Frontal cortex (tissue), 4 donors: ENCODE measurements at places on chromosomes 12 and 14.

- DNase-seq, result no peak
These were observed 27.7 kb downstream of the RBM19 start for GRCh38 chr12:113938471-113938870.

DNA sequence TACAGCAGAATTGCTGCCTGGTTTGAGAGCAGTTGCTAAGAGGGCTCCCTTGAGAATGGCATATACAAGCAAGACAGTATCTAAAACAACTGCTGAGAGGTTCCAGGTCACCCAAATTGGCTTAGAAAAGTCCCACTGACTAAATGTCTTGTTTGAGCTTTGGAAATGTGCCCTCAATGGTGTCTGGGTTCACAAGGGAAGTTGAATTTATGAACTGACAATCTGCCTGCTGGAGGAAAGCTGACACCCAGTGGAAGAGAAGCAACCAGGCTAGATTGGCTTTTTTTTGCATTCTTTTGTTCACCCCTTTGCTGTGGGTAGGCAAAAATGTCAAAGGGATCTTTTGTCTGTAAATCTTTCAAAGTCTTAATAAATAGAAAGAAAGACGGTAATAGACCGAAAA lies 44.6 kb upstream of the NPFF start:
- no peak for DNase-seq

- no peak for DNase-seq
These were observed 270.5 kb downstream of the TTC6 start for GRCh38 chr14:37865719-37866549.

- peak; percentile 28 for DNase-seq
These were observed 214.5 kb downstream of the PAH start for GRCh38 chr12:102702447-102703114.

DNA sequence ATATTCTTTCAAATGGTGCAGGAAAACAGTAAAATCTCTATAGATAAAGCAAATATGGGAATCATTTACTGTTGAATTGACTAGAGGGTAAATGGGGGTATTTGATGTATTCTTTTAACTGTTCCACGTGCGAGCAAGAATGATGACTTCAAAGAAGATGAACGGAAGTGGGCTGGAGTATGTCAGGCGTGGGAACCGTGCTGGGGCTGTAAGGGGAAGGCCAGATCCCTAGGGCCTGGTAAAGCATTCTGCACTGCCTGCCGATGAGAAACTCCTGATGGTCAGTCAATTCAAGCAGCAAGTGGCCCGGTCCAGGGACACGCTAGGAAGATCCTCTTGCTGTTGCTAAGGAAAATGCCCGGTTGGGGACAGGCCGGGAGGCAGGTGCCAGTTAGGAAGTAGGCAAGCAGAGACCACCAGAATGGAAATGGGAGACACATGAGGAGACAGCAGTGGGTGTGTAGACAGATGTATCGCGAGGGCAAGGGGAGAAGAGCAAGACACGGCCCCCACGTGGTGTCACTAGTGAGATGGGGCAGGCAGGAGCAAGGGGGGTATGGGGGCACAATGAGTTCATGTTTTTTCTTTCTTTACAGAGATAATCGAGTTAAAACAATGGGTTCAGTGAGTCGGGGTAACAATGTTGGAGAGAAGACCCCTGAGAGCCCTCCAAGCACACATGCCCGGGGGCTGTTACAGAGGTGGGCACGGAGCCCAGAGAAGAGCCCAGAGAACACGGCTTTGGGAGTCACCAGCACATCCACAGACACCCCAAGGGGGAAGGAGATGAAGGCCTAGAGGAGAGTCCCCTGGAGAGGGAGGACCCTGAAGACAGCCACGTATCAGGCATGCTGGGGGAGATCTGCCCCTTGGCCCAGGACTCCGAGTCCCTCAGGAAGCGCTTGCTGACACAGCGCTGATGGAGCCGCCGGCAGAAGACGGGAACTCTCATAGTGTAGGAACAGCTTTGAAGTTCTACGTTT lies 37.2 kb downstream of the FBXO21 start:
- no peak for DNase-seq

- peak; percentile 2 for DNase-seq
These were observed 1322.3 kb upstream of the SEL1L start for GRCh38 chr14:82855912-82856391.

DNA sequence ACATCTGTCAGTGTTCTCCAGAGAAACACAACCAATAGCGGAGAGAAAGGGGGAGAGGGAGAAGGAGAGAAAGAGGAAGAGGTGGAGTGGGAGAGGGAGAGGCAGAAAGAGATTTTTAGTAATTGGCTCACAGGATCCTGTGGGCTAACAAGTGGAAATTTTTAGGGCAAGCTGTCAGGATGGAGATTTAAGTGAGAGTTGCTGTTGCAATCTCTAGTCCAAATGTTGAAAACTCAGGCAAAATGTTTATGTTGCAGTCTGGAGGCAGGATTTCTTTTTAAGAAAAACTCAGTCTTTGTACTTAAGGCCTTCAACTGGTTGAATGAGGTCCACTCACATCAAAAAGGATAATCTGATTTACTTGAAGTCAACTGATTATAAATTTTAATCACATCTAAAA lies 12.5 kb upstream of the GLIPR1L2 start:
- no peak for DNase-seq

DNA sequence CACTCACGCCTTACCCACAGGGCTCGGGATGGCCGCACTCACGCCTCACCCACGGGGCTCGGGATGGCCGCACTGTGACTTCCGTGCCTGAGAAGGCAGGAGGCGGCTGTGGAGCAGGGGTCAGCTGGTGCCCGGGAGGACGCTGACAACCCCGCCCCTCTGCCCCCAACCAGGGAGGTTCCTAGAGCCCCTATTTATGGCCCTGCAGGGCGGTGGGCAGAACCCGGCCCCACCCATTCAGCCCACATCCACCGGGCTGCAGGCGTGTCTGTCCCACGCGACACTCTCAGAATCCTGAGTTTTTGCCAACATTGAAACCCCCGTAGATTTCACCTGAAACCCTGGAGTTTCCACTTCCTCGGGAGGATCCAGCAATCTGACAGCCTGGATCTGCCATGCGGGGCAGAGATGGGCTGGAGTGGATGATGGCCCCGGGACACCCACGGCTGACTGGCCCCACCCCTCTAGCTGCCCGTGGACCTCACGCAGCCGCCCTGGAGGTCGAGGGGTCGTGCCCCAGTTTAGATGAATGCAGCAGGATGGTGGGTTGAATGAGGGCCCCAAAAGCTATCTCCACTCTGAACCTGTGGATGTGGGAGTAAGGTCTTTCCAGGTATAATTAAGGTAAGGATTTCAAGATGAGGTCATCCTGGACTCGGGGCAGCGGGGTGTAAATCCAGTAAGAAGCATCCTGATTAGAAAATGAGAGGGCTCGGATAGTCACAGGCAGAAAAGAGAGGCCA lies 20.4 kb downstream of the GALNT9 start:
- DNase-seq, result no peak

- no peak for DNase-seq
These were observed 7.8 kb downstream of the LHX5 start for GRCh38 chr12:113463746-113464451.

DNA sequence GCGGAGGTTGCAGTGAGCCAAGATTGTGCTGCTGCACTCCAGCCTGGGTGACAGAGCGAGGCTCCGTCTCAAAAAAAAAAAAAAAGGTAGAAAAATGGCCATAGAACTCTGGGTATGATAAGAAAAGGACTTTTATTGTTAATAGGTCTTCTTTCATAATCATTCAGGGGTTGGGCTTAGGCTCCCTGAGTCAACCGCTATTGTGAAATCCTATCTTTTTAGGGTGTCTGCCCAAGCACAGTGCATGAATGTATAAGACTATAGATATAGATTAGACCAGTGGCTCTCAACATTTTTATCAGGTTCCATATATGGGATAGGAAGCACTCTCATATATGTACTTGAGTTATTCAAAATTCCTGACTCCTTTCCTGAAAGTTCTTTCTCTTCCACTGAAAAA lies 48.7 kb upstream of the USP15 start:
- no peak for DNase-seq

DNA sequence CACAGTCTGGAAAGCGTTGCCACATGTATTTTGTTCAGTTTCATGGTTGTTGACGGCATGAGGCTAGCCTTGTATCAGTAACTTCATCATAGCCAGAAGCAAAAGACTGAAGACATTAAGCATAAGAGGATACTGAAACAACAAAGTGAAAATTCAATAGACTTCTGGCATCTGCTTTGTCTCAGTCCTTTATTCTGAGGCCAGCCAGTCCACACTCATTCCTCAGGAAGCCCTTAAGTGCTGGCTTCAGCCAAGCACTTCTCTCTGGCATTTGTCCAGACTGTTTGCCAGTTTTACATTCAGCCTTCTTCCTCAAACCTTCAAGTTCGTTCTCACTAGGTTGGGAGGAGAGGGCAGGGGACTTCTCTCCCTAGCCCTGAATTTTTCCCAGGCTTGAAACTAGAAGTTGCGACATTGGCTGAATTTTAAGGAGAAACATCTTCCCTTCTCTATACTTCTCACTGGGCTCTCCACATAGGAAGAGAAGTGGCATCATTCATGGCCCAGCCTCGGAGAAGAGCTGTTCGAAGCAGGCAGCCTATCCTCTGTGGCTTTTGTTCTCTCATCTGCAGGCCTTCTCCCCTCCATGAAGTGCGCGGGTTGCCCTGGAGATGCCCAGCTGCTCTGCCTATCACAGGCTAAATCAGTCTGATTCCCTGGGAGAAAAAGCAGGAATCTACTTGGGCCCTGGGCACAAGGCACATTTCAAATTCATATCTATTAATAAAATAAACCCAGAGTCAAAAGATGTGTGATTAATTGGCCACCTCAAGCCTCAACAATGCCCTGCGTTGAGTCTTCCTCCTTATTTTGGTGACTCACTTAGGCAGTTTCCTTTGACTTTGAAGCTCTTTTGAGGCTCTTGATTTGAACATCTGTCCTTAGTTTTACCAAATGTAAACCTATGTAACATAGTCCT lies 130.9 kb upstream of the PLEKHA5 start:
- no peak for DNase-seq
